ENCODE measurements at places on chromosomes 2 and 18. TPM values are rescaled to one million over a fixed set of nuclear protein-coding genes. Genes with fewer than 3 reads are reported as not detected.

GRCh38 chr2:241728627-241729026 lies 5.8 kb upstream of the D2HGDH start:
- peak; percentile 32 for DNase-seq

- no peak for DNase-seq
These were observed 20.7 kb downstream of the STAT1 start for GRCh38 chr2:190993292-190993643.

DNA sequence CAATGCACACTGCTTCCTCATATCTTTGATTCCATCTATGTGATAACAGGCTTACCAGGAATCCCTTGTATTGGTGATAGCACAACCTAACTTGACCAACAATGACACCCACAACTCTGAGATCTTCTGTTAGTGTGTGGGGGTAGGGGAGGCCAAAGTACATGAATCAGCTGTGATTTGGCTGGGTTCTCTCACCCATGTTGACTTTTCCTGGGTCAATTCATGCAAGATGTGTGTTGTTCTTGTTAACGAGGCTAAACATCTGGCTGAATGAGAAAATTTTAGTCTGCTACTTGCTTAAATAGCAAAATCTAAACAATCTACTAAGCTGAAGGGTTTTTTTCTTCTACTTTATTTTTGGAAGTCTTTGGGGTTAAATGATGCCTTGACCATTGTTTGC lies 341.2 kb upstream of the SLC14A2 start:
- no peak for DNase-seq

- no peak for DNase-seq
These were observed 862.1 kb upstream of the CELF4 start for GRCh38 chr18:38427736-38428135.

- peak; percentile 82 for DNase-seq
These were observed 62.4 kb downstream of the TXNL1 start for GRCh38 chr18:56575819-56576663.

DNA sequence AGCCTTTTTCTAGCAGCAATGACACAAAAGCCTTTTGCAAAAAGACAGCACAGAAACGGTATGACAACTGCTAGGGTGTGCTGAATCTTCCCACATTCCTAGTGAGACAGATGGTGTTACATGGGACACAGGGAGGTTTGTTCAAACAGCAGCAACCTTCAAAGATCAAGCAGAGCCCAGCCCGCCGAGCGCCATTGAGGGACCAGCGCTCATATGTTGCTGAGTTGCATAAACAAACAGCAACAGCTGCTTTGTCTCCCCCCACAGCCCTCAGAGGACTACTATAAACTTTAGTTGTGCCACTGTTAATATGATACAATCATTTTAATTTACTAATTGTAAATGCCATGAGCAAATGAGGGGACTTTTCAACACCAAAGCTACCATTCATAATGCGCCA lies 117.7 kb downstream of the ZEB2 start:
- DNase-seq, result no peak

GRCh38 chr2:182267971-182268370 lies 158.9 kb downstream of the PDE1A start:
- DNase-seq, result no peak

GRCh38 chr2:85935170-85935745 lies 46.5 kb upstream of the ST3GAL5 start:
- peak; percentile 14 for DNase-seq

- DNase-seq, result no peak
These were observed 5.8 kb upstream of the TLK1 start for GRCh38 chr2:171166328-171166983.

DNA sequence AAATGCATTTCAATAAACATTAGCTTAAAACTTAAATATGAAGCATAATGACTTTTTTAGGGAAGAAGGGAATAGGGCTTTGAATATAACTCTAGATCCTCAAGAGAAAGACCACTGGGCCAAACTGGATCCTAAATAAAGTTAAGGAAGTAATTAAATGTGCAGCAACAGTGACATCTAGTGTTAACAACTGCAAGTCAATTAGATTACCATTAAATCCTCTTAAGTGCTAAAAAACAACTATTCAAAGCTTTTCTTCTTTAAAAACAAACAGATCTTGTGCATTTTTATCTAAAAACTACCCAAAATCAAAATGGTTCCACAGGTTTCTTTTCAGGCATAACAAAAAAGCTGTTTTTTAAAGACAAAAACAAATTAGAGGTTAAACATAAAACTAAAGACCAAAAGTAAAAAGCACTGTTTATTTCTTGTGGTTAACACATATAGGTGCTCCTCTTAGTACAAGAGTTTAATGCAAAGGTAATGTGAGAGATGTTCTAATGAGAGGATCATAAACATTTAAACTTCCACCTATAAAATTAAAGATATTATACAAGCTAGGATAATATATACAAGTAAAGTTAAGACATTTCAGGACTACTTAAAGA lies 111.4 kb downstream of the THADA start:
- DNase-seq, result peak; percentile 84

DNA sequence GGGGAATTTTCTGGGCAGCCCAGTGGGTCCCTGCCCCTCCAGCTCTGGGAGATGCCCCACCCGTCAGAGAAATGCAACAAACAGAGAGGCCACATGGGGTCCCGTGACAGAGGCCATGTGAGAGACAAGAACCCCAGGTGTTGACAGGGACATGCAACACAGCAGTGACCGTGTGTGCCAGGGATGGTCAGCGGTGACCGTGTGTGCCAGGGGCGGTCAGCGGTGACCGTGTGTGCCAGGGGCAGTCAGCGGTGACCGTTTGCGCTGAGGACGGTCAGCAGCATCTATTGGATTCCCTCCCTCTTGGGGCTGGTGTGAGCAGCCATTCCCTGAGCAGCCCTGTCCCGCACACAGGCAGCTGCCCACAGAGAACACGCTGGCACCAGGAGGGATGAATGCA lies 146.6 kb upstream of the OTOS start:
- DNase-seq, result no peak

GRCh38 chr18:3688690-3689089 lies 238.7 kb downstream of the TGIF1 start:
- no peak for DNase-seq

- no peak for DNase-seq
These were observed 391.7 kb upstream of the CYRIA start for GRCh38 chr2:17057109-17058017.

- no peak for DNase-seq
These were observed 53.1 kb upstream of the NOSTRIN start for GRCh38 chr2:168749297-168749696.

- DNase-seq, result no peak
These were observed 42.5 kb upstream of the PID1 start for GRCh38 chr2:229313591-229313990.

- no peak for DNase-seq
These were observed 43.4 kb downstream of the BCL2L11 start for GRCh38 chr2:111164078-111164477.

GRCh38 chr18:789397-789796 lies 22.6 kb downstream of the YES1 start:
- DNase-seq, result no peak

Gene GNAL
- total RNA-seq, result 0.65 TPM

Gene GAL3ST2
- total RNA-seq, result not detected

Gene RMDN2
- total RNA-seq, result 1.8 TPM

Gene HOXD8
- total RNA-seq, result 15.6 TPM

Gene FBXO48
- 0.83 TPM for total RNA-seq

Gene ITGA6
- 174 TPM for total RNA-seq

Gene SLC16A14
- 0.22 TPM for total RNA-seq

Gene LIPT1
- total RNA-seq, result 4.8 TPM

Gene THSD7B
- total RNA-seq, result 0.04 TPM

Measured in endothelial cell of umbilical vein (primary cell).